ENCODE measurements at places on chromosomes 12 and 14. TPM values are rescaled to one million over a fixed set of nuclear protein-coding genes. Genes with fewer than 3 reads are reported as not detected.

MTHFD1 gene
- total RNA-seq: 111 TPM

MYO1H gene
- not detected for total RNA-seq

GLT1D1 gene
- 0.36 TPM for total RNA-seq

TAS2R31 gene
- total RNA-seq: 4.1 TPM
